ENCODE measurements at places on chromosomes 16 and 17. TPM values are rescaled to one million over a fixed set of nuclear protein-coding genes. Genes with fewer than 3 reads are reported as not detected.

Gene VPS4A
- total RNA-seq, result 30.2 TPM

Gene VAT1
- total RNA-seq, result 226 TPM

Gene ARRB2
- 64.4 TPM for total RNA-seq

Gene KRT39
- not detected for total RNA-seq

Gene ZFHX3
- 6.9 TPM for total RNA-seq

Gene TPSG1
- total RNA-seq, result 0.10 TPM

Gene C16orf82
- total RNA-seq, result not detected

Gene MT1M
- not detected for total RNA-seq
